ENCODE measurements at places on chromosomes 16 and 17.

DNA sequence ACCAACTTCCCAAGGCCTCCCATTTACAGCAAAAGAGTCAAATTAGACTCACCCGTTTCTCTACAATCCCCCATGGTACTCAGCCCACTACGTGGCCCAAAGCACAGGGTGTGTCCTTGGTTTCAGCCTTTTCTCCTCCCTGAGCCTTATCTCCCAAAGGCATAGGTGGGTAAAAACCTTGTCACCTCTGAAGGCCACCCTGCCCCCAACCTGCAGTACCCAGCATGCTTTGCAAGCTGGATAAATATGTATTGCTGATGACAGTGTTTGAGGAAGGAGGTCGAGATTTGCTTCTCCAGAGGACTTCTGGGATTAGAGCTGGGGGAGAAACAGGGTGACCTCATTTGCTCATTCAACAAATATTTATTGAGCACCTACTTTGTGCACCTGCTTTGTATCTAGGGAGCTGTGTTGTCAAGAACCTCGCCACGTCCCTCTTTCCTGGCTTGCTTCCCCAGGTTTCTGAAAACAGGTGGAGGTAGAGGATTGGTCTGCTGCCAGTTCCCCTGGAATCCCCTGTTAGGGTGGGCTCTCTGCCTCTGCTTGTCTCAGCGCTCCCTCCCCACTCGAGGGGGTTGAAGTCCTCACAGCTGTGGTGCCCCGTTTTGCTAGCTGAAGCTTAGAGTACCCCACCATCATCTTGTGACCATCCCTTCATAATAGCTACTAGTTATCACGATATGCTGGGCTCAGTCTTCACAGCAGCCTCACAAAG lies 3.0 kb downstream of the LASP1 start:
- peak; percentile 9 for DNase-seq

DNA sequence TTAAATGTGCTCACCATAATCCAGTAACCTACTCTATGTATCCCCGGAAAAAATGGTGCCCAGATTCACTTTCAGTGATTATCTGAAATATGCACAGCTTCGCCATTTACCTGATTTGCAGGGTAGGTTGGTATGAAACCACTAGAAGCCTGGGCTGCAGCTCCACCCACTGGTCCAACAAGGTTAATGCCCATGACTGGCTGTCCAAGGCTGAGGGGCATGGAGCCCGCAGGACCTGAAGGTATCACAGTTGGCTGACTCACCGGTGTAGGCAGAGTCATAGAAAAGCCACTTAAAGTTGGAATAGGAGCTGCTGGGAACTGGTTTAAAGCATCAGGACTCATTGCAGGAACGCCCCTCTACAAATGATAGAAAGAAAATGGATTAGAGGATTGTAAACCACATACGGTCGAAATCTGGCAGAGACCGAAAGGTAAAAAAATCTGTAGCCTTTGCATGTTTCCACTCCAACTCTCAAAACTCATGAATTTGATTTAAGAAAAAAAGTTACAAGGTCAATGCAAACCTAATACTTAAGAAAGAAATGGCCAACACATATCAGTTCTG lies 38.6 kb downstream of the SYNRG start:
- peak; percentile 52 for DNase-seq

- no peak for DNase-seq
These were observed 17.3 kb upstream of the C16orf74 start for GRCh38 chr16:85768199-85768598.

DNA sequence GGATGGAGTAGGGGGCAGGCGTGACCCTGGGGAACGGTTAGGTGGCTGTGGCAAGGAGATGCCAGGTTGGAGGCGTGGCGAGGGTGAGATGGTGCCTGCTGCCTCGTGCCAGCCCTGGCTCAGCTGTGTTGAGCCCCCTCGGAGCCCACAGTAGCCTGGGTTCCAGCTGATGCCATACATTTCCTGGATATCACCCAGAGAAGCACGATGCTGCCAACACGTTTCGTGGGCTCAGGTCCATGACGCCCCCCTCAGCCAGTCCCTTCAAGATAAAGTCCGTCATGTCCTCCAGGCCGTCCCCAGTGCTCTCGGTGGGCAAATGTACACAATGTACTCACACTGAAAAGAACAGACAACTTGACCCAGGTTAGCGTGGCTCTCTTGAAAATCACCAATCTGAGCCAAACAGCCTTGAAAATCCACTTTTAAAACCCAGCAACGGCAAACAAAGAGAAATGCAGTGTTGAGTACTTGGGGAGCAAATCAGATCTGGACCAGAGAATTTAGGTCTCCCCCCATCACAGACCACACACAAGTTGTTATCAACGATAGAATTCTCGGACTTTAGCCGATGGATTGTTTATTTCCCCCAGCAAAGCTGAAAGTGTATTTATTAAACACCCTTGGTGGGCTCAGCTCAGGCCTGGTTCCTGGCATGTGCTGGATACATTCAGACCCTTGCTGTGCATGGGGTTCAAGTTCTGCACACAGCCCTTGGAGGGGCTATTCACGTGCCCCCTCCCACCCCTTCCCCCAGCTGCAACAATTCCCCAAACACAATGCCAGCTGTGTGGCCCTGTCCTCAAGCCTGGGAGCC lies 102.8 kb upstream of the PLCG2 start:
- no peak for DNase-seq

DNA sequence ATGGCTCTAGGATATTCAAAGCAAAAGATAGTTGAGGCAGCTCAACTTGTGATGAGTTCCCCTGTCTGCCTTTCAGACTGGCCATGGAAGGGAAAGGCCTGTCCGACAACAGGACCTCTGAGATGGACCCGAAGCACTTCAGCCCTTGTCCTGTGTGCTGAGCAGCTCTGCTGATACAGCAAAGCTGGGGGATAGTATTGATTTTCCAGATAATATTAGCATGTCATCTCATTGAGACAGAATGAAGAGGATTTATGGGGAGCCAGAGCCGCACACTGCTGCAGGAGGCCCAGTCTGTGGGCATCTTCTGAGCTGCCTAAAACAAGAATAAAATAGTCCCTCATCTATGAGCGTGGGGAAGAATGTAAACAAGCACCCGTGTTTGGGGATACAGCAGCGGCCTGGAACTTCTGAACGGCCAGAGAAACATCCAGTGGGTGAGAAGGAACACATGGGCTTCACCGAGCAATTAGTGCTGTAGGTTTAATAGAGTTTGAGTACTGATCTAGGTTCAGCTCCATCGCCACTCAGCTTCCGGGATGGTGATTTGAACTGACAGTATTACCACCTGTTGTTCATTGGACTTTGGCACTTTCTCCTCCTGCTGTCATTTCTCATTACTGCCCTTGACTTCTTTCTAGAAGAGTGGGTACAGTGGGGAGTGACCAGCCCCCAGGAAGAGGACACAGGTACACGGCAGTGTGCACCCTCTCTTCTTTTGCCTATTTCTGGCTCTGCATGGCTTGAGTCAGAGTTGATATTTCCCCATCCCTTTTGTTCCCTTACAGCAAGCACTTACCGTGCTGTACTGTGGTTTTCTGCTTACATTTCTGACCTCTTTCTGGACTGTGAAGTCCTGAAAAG lies 96.5 kb upstream of the TBX2 start:
- DNase-seq, result no peak

DNA sequence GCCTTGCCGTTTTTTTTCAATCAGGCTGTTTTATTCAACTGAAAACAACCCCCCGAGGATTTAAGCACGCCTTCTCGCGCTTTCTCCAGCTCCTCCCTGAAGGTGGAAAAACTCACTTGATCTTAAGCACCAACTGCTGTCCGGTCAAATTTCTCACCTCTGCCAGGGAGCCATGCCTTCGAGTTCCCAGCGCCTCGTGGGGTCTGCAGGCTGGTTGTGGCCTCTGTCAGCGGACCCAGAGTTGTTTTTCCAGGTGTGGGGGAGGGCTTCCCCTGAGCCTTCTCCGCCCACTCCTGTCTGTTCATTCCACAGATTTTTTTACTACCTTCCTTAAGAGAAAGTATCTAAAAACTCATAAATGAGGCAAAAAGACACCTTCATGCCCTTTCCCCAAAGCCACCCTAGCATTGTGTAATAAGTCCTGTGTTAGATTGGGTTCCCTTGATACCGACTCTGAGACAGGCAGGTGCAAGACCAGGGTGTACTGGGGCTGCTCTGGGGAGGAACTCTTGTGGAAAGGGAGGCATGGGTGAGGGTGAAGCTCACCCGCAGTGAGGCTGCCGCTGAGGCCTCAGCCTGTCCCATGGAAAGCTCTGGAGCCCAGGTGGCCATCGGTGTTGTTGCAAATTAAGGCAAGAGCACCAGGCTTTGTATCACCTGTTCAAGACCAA lies 101.6 kb downstream of the AXIN2 start:
- DNase-seq, result no peak

- no peak for DNase-seq
These were observed at the start of gene DNAI2 for GRCh38 chr17:74274060-74274708. Gene DNAI2 (plus strand): TSS chr17:74274234. CDS start chr17:74281818, 7,584 bp downstream.

GRCh38 chr17:75285123-75285522 lies 4.1 kb downstream of the SLC25A19 start:
- DNase-seq, result no peak

DNA sequence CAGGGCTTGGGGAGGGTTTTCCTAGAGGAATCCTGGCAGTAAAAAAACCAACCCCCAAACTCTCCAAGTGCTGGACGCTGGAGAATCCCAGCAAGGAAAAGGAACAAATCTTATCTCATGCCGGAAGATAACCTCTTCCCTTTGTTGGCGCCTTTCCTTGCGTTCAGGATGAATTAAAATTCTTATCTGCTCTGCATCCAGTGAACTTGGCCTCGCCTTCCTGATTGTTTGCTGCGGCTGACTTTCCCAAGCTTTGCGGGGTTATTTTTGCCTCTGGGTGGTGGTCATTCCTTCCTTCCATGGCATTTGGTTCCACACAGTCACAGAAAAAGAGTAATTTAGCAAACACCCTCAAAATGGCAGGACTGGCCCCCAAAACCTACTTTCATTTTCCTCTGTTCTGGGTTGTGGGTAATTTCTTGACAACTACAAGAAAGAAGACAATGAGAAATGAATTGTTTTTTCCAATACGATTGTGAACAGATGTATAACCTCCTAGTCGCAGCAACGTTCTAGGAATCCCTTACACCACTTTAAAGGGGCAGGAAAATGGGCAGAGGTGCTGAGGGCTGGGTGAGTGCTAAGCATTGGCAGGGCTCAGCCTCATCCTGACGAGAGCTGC lies 77.8 kb downstream of the MRC2 start:
- DNase-seq, result no peak

DNA sequence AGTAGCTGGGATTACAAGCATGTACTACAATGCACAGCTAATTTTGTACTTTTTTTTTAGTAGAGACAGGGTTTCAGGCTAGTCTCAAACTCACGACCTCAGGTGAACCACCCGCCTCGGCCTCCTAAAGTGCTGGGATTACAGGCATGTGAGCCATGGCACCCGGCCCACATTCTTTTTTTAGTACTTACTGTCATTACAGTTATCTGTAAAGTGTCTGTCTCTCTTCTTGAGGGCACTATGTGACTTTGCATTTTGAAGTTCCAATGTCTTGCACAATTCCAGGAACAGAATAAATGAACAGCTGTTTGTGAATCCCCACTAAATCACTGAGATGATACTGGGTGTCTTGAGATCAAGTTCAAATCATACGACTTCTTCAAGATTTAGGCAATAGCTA lies 1540.3 kb downstream of the CDH11 start:
- DNase-seq, result no peak

- DNase-seq, result peak; percentile 86
These were observed 280.2 kb downstream of the SEC14L1 start for GRCh38 chr17:77420804-77421629.

DNA sequence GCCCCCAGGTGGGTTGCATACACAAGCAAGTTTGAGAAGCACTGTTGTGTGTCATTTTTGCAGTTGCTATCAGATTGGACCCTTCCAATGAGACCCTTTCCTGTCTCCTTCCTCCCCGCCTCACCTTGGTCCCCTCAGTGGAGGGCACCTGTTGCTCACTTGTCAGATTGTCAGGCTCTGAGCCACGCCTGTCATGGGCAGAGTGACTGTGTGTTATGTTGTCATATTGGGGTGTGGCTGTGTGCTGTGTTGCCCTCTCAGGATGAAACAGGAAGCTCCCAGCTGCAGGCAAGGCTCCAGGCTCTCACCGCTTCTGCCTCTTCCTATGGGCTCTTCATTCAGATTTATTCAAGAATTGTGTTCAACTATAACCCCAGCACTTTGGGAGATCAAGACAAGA lies 302.9 kb downstream of the CPPED1 start:
- no peak for DNase-seq

DNA sequence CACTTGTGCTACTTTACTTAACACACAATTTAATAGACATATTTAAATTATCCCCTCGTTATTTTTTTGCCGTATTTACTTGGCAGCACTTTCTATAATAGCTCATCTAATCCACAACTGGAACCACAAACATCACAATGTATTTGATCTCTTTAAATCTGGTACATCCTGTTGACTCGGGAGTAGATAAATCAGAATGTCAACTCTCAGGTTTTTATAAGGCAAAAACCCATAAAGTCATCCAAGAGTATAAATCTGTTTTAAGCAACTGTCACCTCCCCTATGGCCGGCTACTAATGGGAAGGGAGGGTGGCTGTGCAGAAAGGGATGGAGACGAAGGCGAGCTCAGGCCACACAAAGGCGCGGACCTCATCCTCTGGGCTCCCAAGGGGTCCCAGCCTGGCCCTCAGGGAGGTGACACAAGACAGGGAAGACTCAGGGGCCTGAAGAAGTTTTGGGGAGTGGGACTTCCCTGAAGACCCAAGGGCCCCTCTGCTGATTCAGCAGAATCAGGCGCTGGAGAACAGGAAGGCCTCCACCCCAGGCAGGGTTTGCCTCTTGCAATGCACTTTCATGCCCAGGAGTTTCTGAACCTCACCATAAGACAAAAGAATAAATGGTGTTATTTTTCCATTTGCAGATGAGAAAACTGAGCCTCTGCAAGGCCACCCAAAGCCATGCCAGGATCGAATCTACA lies 122.5 kb downstream of the ZNF423 start:
- DNase-seq, result no peak

- DNase-seq, result no peak
These were observed 59.4 kb downstream of the ENGASE start for GRCh38 chr17:79133985-79134384.

GRCh38 chr17:38421171-38421841 lies 7.0 kb upstream of the ARHGAP23 start:
- DNase-seq, result no peak

- no peak for DNase-seq
These were observed 3.1 kb downstream of the NTHL1 start for GRCh38 chr16:2044541-2044940.

- DNase-seq, result peak; percentile 92
These were observed 245.9 kb downstream of the XYLT1 start for GRCh38 chr16:17224879-17225281.

All from KBM-7 (cell line).